ENCODE measurements at places on chromosomes 4 and X. TPM values are rescaled to one million over a fixed set of nuclear protein-coding genes. Genes with fewer than 3 reads are reported as not detected.

Gene MAGEB1
- not detected for total RNA-seq

Gene RRH
- not detected for total RNA-seq

Gene MAGEE1
- 0.44 TPM for total RNA-seq

Gene KLHL13
- 1.7 TPM for total RNA-seq

Gene KLB
- under 0.01 TPM for total RNA-seq

Gene ZNF141
- total RNA-seq: 5.2 TPM

Gene CD38
- 10.9 TPM for total RNA-seq

Gene ERVMER34-1
- total RNA-seq: not detected

Gene SHISA3
- total RNA-seq: 0.44 TPM

Gene ZFP92
- total RNA-seq: 0.22 TPM

Gene MAGEA8
- not detected for total RNA-seq

Gene HSFX4
- total RNA-seq: not detected

Gene CYP2U1
- total RNA-seq: 3.8 TPM

Gene CPZ
- total RNA-seq: not detected

Gene ARHGAP4
- total RNA-seq: 2.8 TPM

Gene CT45A2
- total RNA-seq: not detected

Gene MAGEA2B
- not detected for total RNA-seq

Gene TCEANC
- 3.2 TPM for total RNA-seq

Gene ADH6
- not detected for total RNA-seq

Gene LEF1
- total RNA-seq: not detected

Gene GUCY1A1
- total RNA-seq: 12.9 TPM

Gene ADAM29
- not detected for total RNA-seq

Gene CT47A1
- total RNA-seq: not detected

Gene MAML3
- 4.0 TPM for total RNA-seq

Gene RHOXF1
- total RNA-seq: not detected

Gene MAGEA9B
- total RNA-seq: not detected

Gene AADAT
- total RNA-seq: 0.79 TPM

Gene ABCG2
- total RNA-seq: 12.9 TPM

Gene SSR4
- total RNA-seq: 178 TPM

Gene CYTL1
- total RNA-seq: 4.6 TPM

Gene GAB1
- total RNA-seq: 10.2 TPM

Gene TMSB15A
- total RNA-seq: 1.1 TPM

Gene GAGE12E
- not detected for total RNA-seq

Gene FGF16
- 0.20 TPM for total RNA-seq

Gene SYNPO2
- total RNA-seq: 0.20 TPM

Gene CSN1S1
- total RNA-seq: not detected

Gene POU4F2
- total RNA-seq: not detected

Gene TMSB15C
- 6.1 TPM for total RNA-seq

Gene SPIN2B
- 4.8 TPM for total RNA-seq

Gene GAGE12H
- total RNA-seq: not detected

Gene TMEM144
- 2.4 TPM for total RNA-seq

Gene CXCL1
- 36.3 TPM for total RNA-seq

Gene ARHGEF38
- total RNA-seq: not detected

Gene SH3D19
- 36.3 TPM for total RNA-seq

Gene NPY1R
- total RNA-seq: not detected

Gene IL2RG
- not detected for total RNA-seq

Gene FAAH2
- 0.60 TPM for total RNA-seq

Data from lung microvascular endothelial cell (primary cell).